ENCODE measurements at places on chromosomes 1 and 21.
A peak's percentile ranks its signal among the peaks of the same experiment; 100 is the strongest.

DNA sequence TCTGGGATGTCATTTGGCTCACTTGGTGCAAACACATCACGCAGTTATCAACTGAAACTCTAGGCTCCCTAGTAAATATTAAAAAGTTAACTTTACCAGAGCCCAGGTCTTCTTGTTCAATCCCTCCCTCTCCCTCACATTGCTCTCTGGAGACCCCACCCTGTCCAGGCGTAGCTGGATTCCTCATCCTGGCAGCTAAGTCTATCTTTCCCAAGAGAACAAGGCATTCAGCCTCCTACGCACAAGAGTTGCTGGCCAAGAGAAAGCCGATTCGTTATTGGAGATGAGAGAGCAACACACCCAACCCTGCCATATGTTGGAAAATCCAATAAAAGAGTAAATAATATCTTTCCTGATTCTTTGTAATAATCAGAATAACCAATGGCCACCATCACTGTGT, 117.9 kb downstream of the SLC30A10 start:
- DNase-seq: no peak

DNA sequence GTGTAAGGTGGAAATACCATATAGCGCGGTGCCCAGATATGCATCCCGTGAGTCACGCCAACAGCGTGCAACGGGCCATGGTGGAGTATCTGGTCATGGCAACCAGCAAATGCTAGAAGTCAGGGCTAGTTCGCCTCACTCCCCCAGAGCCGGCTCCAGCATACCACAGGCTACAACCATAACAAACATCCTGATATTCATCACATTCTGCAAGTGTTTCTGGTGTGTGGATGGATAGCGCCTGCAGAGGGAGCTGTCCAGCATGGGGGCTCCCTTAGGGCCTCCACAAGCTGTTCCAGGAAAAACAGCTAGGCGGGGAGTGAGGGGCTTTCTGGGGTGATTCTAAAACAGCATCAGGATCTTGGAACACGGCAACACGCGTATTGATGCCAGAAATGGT, 6.8 kb downstream of the C1orf198 start:
- DNase-seq: no peak

DNA sequence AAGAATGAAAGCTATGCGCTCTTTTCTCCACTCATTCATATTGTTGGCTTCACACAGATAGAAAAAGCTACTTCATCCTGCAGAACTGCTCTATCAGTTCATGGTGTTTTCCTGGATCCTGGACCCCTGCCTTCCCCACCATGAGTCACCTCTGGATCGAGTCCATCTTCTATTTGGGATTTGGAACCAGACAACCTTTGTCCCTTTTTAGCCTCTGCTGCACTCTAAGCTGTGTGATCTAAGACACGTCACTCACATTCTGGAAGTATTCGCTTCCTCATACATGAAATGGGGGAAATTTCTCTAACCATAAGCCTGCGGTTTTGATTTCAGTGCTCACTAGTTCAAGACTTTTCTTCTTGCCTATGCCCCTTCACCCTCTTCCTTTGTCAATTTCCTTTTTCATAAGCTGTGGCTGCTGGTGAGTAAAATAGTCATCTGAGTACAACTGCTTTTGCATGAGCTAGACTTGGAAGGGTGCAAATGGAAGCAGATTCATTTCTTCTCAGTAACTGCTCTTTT, 14.1 kb upstream of the DEGS1 start:
- DNase-seq: peak; percentile 81

DNA sequence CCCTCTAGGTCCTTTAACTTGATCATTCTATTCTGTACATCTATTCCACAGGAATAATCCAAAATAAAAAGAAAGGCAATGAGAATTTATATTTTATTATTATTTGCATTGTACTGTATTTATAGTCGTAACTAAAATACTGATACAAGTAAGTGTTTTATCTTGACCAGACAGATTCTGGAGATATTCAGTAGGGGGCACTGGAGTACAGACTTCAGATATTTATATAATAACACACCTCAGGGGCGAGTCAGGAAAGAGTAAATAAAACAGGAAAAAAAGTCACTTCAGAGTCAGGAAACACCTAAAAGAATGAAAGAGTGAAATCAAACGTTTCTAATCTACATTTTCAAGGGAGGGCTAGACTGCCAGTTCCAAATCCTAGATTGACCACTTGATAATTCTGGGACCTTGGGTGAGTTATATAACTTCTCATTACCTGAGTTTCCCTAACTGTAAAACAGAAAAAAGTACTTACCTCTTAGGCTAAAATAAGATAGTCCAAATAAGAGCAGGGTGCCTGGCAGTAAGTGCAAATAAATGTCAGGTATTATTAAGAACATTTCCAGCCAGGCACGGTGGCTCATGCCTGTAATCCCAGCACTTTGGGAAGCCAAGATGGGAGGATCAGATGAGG, 31.1 kb upstream of the MTF1 start:
- peak; percentile 34 for DNase-seq

DNA sequence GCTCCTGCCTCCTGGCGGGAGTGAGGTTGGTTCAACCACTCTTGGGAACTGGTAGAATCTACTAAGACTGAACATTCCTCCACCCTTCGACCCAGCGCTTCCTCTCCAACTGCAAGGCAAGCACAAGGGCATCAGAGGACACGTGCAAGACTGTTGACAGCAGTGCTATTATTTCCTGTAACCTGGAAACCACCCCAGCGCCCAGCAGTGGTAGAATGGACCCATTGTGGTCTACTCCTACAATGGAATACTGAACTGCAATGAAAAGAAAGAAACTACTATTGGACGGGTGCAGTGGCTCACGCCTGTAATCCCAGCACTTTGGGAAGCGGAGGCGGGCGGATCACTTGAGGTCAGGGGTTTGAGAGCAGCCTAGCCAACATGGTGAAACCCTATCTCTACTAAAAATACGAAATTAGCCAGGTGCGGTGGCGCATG, 33.0 kb upstream of the TARDBP start:
- peak; percentile 53 for DNase-seq

- no peak for DNase-seq
These were observed 75.7 kb upstream of the PGBD5 start for GRCh38 chr1:230501849-230502248.

DNA sequence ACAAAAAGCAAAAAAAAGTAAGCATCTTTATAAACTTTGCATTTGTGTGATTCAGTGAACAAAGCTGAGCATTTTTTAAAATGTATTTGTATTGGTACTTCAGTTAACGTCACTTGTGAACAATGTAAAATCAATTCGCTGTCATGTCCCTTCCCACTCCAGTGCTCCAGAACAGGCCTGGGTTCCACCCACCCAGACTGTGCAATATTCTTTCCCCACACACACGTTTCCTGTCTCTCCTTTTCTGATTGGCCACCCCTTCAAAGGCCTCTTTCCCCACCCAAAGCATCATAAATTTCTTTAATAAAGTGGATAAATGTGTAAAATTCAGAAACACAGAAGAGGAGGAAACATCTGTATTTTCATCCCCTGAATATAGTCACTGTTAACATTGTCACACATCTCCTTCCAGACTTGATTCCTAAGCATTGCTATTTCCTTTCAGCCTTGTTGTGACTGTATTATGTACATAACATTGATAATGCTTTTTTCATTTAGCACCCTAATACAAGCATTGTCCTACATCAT, 12.0 kb downstream of the CLEC20A start:
- DNase-seq: peak; percentile 11

- DNase-seq: no peak
These were observed 96.9 kb upstream of the AKT3 start for GRCh38 chr1:243946946-243947345.

GRCh38 chr1:196148367-196148970, 459.8 kb downstream of the KCNT2 start:
- DNase-seq: peak; percentile 40

GRCh38 chr21:42855937-42856335, 23.4 kb downstream of the WDR4 start:
- no peak for DNase-seq

- DNase-seq: peak; percentile 86
These were observed 26.9 kb upstream of the RAP1A start for GRCh38 chr1:111592389-111593361.

DNA sequence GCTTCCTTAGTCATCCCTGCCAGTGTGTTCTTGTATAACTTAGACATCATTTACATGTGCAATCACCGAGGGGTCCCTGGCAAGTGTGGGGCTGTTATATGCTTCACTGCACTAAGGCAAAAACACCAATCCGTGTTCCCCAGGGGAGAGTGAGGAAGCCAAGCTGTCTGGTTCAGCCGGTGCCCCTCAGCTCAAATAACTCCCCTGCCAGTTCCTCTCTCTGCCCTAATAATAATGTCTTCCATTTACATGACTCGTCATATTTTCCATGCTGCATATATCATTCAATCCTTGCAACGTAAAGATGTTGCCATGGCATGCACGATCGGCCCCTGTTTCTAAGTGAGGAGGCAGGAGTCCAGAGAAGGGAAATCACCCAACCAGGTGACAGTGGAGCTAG, 24.4 kb upstream of the NDC1 start:
- no peak for DNase-seq

- DNase-seq: no peak
These were observed 49.8 kb downstream of the ATP2B4 start for GRCh38 chr1:203676455-203676854.

DNA sequence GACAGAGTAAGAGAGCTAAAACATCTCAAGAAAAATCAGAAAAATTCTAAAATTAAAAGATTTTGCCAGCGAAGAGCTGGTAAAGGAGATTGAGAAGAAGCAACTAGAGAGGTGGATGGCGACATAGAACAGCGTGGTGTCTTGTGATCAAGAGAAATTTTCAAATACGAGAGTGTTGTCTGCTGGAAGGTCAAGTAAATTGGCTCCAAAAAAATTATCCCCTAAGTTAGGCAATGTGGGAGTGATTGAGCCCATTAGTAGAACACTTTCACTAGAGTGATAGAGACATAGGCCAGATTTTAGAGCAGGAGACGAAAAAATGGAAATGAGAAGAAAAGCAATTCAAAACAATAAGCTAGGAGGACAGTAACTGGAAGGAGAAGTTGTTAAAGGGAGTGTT, 94.3 kb upstream of the MPC2 start:
- DNase-seq: no peak

- peak; percentile 49 for DNase-seq
These were observed 59.2 kb downstream of the IVNS1ABP start for GRCh38 chr1:185257950-185258208.

DNA sequence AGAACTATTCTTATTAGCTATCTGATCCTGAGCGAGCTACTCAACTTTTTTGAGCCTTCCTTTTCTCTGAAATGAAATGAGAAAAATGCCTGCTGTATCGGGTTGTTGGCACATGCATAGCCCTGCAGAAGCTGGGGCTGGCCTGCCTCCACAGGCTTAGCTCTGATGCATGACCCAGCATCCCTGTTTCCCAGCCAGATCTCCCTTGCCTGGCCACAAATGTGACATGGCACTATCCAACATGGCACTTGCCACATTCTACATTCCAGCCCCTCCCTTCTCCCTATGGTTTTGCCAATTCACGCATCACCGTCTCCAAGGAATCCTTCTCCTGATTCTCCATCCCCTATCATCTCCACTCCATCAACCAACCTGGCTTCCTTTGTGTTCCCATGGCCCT, 13.8 kb downstream of the RNU5D-1 start:
- peak; percentile 37 for DNase-seq

GRCh38 chr1:4422504-4423289, 231.7 kb upstream of the AJAP1 start:
- no peak for DNase-seq

GRCh38 chr21:34522284-34522683, 10.3 kb upstream of the KCNE1 start:
- no peak for DNase-seq

DNA sequence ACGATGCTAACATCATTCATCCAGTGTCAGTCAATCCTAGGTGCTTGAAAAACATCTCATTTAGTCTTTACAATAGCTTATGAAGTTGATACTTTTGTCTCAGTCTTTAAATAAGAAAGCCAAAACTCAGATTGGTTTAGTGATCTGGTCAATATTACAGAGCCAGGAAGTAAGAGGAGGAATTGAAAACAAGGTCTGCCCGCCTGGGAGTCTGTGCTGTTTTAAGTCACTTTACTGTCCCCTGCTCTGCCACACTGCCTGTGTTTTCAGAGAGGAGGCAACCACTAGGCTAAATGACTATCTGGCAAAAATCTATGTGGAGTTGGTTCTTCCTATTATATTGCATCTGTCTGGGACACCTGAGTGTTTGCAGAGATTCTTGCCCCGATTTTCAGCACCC, 62.3 kb downstream of the ST6GALNAC3 start:
- DNase-seq: no peak

GRCh38 chr1:164689672-164690511, 130.9 kb downstream of the PBX1 start:
- DNase-seq: no peak

GRCh38 chr1:19511116-19511515, 25.8 kb upstream of the CAPZB start:
- no peak for DNase-seq

DNA sequence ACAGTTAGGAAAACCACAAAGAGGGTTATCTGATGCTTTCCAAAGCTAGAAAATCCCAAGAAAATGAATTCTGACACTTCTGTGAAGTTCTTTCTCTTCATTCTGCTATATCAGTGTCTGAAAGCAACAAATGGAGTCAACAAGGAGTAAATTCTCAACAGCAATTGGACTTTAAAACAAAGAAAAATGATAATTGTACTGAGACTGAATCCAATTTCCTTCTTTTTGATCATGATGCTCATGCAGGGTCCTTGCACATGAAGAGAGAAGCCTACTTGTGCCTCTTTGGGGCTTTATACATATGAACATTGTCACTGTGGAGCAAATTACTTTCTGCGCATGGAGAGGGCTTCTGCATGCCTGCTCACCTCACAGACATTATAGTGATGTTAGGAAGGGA, at the start of gene OR10J5:
Gene OR10J5, minus strand, starts transcription at position 101 of the 400 bp plus-strand sequence. Its CDS starts 0 bp downstream, at position 101.
- DNase-seq: no peak

DNA sequence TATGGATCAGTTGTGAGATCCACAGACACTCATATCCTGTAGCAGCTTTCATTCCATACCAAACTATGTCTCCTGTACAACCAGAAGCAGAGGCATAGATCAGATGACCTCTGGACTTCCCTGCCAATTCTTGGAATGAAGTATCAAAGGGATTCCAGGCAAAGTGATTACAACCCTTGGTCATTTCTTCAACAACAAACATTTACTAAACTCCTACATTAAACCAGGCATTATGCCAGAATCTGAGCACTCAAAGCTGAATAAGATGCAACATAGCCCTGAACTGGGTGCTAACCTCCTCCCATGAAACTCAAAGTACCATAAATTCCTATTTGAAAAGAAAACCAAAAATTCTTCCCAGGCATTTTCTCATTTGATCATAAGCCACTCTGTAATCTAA, 121.2 kb upstream of the SGIP1 start:
- peak; percentile 67 for DNase-seq

DNA sequence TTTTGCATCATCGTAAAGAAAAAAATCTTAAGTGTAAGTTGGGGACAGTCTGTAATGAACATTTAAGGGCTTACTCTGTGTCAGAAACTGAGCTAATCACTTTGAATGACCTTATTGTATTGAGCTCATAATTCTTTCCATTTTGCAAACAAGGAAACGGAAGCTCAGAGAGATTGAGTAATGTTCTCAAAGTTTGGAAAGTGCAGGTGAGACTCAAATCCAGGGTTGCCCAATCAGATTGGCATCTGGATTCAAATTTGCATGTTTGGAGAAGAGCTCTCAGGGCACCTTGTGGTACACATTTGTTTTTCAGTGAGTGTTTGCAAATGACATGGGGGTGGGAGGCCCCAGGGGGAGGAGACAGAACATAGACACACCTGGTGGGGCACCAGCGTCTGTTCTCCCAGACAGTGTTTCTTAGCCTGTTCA, 8.0 kb downstream of the ALPL start:
- no peak for DNase-seq

GRCh38 chr1:97721221-97721620, 199.6 kb downstream of the DPYD start:
- peak; percentile 13 for DNase-seq
